ENCODE measurements at places on chromosomes 3 and 15. TPM values are rescaled to one million over a fixed set of nuclear protein-coding genes. Genes with fewer than 3 reads are reported as not detected.
A peak's percentile ranks its signal among the peaks of the same experiment; 100 is the strongest.

KLHL6 gene
- 0.13 TPM for total RNA-seq

HDC gene
- not detected for total RNA-seq

- DNase-seq, result no peak
Observed at GRCh38 chr3:86996261-86996955, 5.5 kb upstream of the VGLL3 start.

GRCh38 chr3:198065897-198066296 is 105.9 kb downstream of the LMLN start:
- no peak for DNase-seq

GRCh38 chr15:57189466-57189865 is 186.8 kb upstream of the CGNL1 start:
- DNase-seq, result no peak

PLIN1 gene
- total RNA-seq, result not detected

DNA sequence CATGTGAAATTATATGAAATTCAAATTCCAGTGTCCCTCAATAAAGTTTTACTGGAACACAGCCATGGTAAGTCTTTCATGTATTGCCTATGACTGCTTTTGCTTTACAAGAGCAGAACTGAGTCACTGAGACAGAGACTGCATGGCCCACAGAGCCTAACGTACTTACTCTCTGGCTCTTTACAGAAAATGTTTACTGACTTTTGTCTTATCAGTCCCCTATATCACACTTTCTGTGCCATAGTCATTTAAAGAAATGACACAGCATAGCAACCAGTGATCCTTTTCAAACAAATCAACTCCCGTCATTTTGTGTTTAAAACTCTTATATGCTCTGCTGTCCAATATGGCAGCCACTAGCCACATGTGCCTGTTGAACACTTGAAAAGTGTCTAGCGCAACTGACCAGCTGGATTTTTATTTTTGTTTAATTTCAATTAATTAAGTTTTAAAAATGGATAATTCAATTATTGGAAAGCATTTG is 129.7 kb upstream of the CDIN1 start:
- no peak for DNase-seq

GRCh38 chr15:64430000-64430735 is 30.2 kb upstream of the ZNF609 start:
- no peak for DNase-seq

POPDC2 gene
- total RNA-seq, result 0.08 TPM

CPN2 gene
- total RNA-seq, result not detected

GRCh38 chr15:70084461-70084860 is 13.3 kb downstream of the TLE3 start:
- no peak for DNase-seq

DNA sequence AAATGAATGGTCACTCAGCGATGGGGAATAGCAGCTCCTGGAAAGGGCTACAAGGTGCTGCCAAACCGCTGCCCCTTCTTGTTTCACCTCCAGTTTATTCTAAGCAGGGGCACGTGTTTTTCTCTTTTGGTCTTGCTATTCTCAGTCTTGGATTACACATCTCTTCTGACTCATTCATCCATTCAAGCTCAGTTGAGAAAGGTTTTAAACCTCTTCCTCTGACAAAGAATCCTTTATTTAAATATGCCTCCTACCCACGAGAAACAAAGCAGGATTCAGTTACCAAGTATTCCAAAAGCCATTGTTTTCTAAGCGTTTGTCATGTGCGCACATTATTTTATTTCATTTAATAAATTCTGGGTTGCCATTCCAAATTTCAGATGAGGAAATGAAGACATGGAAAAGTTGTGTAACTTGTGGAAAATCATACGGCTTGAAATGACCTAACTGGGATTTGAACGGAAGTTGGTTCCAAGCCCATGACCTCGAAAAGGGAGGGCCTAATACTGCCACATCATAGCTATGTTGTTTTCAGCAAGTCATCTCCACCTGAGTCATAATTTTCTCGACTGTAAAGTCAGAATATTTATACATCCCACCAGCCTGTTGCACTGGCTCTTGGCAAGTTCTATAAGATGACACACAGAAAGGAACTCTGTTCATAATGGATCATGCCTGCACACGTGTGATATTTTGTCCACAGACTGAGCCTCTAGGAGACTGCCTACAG is 292.0 kb upstream of the SLCO3A1 start:
- DNase-seq, result peak; percentile 94

CD200R1 gene
- total RNA-seq, result not detected

VIPR1 gene
- not detected for total RNA-seq

- peak; percentile 74 for DNase-seq
Observed at GRCh38 chr3:196207833-196208607, 3.2 kb downstream of the ZDHHC19 start.

DNA sequence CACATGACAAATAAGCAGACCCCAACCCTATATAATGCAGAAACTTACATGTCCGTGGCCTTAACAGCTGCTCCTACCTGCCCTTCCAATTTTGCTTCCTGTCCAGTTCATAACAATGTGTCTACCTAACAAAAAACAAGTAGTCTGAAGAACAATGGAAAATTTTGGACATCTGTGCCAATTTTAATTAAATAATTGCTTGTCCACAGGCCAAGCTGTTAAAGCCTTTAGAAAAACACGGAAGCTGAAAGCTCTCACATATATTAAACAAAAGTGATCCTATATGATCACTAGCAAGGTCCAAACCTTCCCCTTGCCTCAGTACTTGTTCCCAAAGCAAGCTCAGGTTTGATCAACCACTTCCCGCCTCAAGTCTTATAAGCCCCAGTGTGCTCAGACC is 37.1 kb downstream of the MAGI1 start:
- DNase-seq, result no peak

GRCh38 chr3:32684029-32684799 is 774 bp upstream of the CNOT10 start:
- no peak for DNase-seq

CKMT1A gene
- 18.5 TPM for total RNA-seq

DNA sequence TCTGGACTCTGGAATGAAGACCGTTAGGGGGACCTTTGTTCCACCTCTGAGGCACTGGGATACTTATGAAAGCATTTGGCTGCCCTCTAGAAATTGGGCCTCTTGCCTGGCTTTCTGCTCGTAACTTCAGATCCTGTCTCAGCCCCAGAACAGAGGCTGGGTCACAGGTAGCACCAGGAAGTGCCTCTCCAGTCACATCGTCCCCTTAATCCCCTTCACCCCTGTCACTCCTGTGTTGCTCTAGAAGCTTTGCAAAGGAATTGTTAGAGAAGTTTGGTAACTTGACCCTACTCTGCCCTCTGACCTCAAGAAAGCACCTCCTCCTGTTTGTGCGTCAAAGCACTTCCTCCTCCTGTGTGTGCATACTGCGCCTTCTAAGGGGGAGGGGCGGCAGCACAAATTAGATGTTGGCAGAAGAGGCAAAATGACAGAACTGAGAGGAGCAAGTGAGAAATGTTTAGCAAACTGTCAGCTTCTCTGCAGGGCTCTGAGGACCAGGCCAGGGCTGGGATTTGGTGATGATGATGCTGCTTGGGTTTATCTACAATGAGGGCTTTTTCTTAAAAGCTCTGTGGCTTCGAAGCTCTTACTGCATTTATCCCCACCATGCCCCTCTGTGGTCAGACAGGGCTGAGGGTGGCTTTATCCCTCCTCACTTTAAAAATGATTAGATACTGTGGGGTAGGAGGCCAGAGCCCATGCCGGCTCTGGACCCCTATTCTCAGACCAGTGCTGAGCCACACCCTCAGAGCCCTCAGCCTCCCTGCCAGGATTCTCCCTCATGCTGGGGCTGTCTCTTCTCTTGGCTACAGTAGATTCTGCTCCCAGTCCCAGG is 76.2 kb downstream of the LARS2 start:
- no peak for DNase-seq

CD86 gene
- total RNA-seq, result not detected

DNA sequence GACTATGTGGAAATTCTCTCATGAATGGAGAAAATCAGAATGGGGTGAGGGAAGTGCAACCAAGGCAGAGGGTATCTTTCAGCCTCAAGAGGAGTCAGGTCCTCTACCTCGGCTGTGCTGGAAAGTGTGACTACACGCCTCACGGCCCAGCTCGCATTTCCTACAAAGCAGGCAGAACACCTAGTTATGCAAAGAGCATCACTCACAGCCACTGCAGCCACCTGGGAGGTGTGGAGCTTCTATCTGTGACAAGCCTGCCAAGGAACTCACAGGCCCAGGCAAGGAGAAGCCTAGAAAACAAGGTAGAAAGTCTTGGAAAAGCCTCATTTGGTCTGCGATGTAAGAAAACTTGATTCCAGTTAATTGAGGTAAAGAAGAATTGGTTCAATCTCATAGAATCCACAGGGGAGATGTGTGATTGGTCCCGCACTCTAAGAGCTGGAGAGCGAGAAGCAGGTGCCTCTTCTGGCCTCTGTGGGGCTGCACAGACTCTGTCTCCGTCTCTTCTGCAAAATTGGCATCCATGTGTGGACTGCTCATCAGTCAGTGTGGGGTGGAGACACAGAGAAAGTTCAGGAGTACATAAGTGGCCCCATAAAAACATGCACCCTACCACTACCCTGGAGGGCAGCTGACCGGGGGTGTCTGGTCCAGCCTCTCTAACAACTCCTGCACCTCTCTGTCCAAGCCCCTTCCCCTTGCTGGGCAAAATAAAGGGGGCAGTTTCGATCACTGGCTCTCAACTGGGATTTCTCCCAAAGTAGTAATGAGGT is 76.8 kb downstream of the TAMM41 start:
- DNase-seq, result no peak

DNA sequence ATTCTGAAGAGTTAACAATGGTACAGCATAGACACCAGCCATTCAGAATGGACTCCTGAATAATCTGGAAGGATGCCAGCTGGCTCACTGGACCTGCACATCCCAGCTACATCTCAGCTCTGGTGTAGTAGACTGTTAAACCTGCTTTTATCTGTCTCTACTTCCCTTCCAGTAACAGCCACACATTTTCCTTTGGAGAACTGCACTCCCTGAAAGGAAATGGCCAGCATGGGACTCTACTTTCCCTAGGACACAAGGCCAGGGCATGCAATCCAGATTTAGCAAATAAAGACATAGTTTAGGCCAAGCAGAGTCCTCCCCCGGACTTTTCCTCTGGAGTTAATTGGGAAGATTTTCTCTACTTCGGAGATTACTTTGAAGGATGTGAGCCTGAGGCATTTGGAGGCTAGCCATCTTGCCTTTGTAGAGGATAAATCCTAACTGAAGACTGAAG is 82.7 kb upstream of the TCF12 start:
- peak; percentile 16 for DNase-seq

DNA sequence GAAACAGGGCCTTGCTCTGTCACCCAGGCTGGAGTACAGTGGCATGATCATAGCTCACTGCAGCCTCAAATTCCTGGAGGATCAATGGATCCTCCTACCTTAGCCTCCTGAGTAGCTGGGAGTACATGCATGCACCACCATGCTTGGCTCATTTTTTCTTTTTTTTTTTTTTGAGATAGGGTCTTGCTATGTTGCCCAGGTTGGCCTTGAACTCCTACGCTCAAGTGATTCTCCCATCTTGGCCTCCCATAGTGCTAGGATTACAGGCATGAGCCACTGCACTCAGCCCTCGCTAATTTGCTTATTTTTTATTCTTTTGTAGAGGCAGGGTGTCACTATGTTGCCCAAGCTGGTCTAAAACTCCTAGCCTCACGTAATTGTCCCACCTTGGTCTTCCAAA is 6.0 kb upstream of the ARIH1 start:
- DNase-seq, result no peak

- DNase-seq, result no peak
Observed at GRCh38 chr15:74269362-74270035, 33.4 kb downstream of the CCDC33 start.

LMAN1L gene
- not detected for total RNA-seq

DNA sequence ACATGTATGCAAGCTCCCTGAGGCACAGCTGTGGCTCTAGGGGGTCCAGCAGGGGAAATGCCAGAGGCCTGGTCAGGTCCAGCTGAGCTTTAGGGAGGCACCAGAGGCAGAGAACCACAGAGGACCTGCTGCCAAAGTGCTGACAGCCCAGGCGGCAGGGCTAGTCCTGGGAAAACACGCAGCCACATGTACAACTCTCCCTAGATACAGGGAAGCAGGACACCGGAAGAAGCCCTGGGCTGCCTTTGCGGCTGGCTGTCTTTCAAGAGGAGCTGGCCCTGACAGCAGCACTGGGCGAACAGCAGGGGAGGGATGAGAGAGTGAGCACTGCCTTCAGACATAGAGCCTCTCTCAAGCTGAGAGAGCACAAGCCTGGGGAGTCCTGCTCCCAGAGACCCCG is 40.7 kb downstream of the RFT1 start:
- no peak for DNase-seq

DNA sequence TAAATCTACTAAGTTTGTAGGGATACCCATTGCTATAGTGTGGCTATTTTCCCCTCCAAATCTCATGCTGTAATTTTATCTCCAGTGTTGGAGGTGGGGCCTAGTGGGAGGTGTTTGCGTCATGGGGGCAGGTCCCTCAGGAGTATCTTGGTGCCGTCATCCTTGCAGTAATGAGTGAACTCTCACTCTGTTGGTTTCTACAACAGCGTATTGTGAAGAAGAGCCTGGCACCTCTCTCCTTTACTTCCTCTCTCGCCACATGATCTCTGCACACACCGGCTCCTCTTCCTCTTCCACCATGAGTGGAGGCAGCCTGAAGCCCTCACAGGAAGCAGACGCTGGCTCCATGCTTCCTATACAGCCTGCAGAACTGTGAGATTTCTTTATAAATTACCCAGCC is 34.0 kb upstream of the TRPM1 start:
- peak; percentile 92 for DNase-seq

- no peak for DNase-seq
Observed at GRCh38 chr3:81602781-81603180, 158.7 kb downstream of the GBE1 start.

GRCh38 chr3:186432944-186433732 is 71.1 kb upstream of the DGKG start:
- no peak for DNase-seq

GTF2E1 gene
- total RNA-seq, result 24.0 TPM

All from SK-MEL-5 (cell line).